ENCODE measurements at places on chromosomes 4 and X.

DNA sequence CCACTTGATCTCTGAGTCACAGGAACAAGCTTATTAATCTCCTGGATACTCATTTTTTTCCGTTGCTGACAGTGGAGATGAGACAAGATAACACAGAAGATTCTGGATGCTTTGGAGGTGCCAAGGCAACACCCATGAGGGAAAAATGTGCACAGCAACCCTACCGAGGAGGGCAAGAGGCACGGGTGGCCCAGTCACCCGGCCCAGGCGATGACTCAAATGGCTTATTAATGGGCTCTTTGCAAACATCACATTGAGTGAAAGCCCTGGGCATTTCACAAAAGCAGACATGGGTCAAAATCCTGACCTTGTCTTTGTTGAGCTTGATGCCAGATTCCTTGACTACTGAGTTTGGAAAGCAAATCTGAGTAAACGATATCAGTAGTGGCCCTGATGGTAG, 315.1 kb downstream of the STK32B start:
- DNase-seq, result peak; percentile 13

GRCh38 chr4:158786121-158786601, 17.3 kb downstream of the FNIP2 start:
- no peak for DNase-seq

- no peak for DNase-seq
Measured at GRCh38 chr4:111064342-111064993, 441.6 kb upstream of the PITX2 start.

- DNase-seq, result no peak
Measured at GRCh38 chr4:110014233-110014632, 101.5 kb downstream of the EGF start.

All from kidney capillary endothelial cell (primary cell).